ENCODE measurements at places on chromosomes 12 and 14.

- DNase-seq, result no peak
These were observed 28.6 kb downstream of the PRICKLE1 start for GRCh38 chr12:42560977-42561376.

DNA sequence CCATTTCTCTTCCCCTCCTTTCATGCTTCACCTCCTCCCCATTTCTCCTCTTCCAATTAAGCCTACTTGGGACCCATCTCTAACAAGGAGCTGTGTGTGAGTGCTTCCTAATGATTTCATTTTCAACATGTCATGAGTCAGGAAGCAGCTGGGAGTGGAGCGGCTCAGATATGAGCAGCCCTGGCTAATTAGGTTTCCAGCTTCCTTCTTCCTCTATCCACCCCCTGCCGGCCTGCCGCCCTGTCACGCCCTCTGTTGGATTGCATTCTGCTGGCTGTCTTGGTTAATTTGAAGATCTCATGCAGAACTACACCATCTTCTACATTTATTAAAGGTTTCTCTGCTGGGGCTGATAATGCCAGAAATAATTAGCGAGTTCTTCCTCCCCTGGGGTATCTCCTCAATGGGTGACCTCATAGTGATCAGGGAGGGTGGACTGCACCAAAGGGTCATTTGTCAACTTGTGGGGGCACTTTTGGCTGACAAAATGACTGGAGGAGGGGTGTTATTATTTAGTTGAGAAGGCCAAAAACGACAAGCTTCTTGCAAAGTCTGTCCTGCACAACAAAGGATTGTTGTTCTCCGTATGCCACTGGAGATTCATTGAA, 300.9 kb upstream of the SRRM4 start:
- DNase-seq, result no peak

GRCh38 chr14:28596391-28596790, 170.2 kb upstream of the FOXG1 start:
- no peak for DNase-seq

DNA sequence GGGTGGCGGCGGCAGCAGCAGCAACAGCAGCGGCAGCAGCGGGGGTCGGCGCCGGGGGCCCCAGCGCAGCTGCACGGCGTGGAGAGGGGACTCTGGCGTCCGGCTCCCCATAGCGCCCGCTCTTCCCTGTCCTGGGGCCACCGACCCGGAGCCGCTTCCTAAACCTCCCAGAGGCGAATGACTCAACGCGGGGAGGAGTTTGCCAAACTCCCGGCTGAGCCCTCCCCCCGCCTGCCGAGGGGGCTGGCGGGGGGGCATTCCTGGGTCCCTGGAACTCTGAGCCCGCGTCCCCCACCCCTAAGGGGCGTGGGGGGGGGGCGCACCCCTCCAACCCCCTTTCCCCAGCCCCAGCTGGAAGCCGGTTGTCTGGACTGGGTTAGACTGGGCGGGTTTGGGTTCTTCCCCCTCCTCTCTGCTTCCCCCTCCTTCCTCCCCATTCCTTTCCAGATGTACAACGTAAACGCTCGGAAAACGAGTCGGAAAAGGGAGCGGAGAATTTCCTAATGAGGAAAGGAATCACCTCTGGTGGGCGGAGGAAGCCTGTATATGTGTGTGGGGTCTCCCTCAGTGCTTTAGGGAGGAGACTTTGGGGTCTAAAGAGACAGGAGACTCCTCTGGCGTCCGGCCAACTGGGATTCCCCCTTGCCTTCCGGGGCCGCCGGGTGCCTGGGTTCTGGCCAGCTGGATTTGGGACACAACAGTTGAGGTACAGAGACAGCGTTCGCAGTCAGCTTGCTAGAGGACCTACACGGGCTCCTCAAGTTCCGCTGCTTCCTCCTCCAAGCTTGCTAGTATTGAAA, at the start of gene ITGA5:
TSS of gene ITGA5 (minus strand) at position 179 of the 800 bp plus-strand sequence. CDS start at position 111, 68 bp downstream.
- DNase-seq, result peak; percentile 82
